Left kidney (tissue), 8 donors: ENCODE measurements at places on chromosomes 7 and 10. TPM values are rescaled to one million over a fixed set of nuclear protein-coding genes. Genes with fewer than 3 reads are reported as not detected.

DNA sequence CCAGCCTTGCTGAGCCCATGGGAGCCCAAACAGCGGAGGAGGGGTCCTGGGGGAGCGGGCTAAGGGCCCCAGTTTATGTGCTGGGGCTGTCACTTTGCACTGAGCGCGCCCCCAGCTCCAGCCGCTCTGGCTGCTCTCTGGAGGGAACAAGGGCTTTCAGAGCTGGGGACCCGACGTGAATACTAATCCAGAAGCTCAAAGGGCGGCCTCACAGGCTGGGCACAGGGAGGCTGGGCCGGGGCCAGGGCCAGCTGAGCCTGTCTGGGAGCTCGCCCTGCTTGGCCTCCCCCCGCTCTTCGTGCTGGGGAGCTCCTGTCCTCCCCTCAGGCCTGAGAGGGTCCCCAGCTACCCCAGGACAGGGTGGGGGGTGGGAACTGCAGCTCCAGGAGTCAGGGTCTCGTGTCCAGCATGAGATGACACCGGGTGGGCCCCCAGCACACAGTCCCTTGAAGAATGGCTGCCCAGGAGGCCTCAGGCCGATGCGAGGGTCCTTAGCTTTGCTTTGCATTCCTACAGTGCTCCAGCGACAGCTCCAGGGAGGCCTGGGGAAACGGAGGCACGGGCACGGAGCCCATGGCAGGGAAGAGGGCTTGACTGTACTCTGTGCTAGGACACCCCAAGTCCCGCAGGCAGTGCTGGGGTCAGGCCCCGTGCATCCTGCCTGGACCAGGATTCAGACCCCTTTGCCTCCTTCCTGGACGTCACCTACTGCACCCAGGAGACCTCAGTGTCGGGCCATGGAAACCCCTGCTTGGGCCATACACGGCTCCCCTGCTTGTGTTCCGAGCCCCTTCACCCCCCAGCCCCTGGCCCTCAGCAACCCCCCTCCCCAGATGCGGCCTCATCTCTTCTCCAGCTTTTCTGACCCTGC lies 5.8 kb upstream of the AMZ1 start:
- no peak for DNase-seq

Gene EXOC6
- 19.3 TPM for polyA plus RNA-seq

Gene ERV3-1
- 70.3 TPM for polyA plus RNA-seq

- no peak for DNase-seq
These were observed 3.8 kb downstream of the TMEM184A start for GRCh38 chr7:1552200-1552599.

DNA sequence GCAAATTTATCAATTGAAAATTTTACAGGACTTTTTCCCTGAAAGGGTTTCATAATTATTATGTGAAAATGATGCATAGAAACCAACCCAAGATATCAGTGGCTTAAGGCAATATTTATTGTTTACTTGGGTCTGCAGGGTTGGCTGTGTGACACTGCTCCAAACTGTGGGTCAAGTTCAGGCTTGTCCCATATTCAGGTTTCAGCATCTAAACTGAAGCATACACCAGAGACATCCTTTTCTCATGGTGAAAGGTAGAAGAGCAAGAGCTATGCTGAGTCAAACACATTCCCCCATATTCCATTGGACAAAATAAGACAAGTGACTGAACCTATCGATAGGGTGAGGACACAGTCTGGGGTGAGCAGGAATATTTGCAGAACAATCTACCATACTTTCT lies 110.9 kb downstream of the MAPK8 start:
- no peak for DNase-seq

DNA sequence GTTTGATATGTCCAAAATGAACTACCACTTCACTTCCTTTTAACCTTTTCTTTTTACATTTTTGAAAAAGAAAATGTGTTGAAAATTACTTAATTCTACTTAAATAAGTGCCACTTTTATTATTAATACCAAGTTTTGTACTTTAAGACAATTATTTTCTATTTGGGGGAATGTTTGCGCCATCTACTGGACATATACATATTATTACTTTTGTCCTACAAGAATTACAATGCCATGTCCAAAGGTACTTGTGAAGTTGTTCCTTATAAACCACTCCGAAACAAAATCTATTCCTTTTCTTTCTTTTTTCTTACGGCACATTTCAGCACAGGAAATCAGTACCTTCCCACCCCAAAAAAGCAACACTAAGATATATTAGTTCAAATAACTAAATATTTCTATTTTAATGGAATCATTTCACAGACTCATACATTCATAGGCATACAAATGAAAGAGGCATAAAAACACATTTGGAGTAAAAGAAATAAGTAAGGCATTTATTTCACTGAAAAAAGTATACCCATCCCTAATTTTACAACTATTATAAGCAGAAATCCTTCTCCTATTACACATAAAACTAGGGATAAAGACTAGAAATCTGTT lies 169.9 kb downstream of the RNF133 start:
- DNase-seq, result peak; percentile 25

GRCh38 chr7:1674161-1675035 lies 4.3 kb downstream of the ELFN1 start:
- DNase-seq, result no peak

GRCh38 chr7:126790763-126791162 lies 462.0 kb downstream of the GRM8 start:
- DNase-seq, result no peak
